ENCODE measurements at places on chromosomes 11 and 22.
A peak's percentile ranks its signal among the peaks of the same experiment; 100 is the strongest.

DNA sequence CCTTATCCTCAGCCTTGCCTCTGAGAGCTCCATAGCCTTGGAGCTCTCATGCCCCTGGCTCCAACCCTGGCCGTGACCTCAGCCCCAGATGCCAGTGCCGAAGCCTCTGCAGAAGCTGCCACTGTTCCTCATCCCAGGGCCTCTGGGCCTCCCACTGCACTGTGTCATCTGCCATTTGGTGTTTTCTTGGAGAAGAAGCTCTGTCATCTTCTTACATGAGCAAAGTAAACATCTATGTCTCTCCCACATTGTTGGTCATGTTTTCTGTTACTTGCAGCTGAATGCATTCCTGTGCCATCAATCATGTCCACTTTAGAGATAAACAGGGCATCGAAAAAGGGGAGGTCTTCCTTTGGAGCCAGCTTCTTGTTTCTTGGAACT lies 45.0 kb upstream of the FTH1 start:
- DNase-seq, result peak; percentile 44

DNA sequence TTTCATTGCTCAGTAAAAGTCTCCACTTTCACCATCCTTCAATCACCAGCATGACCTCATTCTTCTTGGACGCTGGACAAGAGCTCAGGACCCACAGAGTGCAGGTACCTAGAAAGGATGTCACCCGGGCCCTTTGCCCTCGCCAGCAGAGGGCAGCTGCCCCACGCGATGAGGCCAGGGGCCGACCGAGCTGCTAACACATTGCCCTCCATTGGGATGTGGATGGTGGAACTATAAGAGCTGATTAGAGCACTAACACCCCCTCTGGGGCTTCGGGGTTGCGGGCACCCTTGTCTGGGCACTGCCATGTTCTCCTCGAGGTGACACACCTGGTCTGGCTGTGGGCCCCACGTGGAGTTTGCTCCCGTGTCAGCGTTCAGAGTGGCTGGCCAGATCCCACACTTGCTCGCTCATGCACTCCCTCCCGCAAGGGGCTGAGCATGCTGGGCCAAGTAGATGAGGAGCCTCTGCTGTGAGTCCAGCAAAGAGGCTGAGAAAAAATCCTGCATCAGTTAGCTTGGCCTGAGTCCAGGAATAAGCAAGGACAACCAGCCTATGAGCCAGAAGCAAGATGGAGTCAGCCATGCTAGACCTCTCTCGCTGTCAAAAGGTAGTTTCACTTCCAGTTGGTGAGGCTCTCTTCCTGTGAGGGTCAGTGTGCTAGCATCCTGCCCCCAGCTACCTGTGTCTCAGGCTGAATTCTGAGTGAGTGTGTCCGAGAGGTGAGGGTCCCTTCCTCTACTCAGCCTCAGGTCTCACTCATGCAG lies 9.8 kb downstream of the KRTAP5-6 start:
- DNase-seq, result peak; percentile 3

GRCh38 chr11:44005956-44006355 lies 41.8 kb upstream of the ACCSL start:
- DNase-seq, result no peak

DNA sequence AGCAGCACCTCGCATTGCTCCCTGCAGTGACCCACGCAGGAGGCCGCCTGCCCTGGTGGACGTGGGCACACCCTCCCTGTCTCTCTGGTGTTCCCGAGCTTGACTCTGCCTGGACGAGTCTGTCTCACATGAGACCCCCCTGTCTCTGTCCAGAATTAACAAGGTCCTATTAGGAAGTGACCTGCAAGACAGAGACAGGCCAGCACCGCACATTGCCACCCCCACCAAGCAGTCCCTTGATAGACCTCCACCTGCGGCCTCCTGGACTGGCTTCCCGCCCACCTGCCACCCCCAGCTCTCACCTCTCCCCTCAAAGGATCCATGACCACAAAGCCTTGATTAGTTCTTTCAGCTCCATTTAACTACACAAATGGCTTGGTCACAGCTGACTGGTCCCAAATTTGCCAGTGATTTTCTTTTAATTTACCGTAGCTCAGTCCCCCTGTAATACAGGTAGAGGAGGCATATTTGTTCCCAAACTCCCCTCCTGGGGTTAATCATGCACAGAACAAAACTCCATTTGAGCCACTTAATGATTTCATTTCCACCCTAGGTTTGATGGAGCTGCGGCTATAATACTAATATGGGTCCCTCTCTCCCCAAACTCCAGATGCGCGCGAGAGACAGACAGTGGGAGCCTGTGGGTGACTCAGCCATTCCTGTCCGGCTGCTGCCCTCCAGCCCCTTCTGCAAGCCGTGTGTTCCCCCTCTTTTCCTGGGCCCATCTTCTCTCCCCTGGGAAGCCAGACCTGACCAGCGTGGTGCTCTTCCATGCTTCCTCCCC lies 11.2 kb downstream of the SPATA19 start:
- DNase-seq, result no peak

DNA sequence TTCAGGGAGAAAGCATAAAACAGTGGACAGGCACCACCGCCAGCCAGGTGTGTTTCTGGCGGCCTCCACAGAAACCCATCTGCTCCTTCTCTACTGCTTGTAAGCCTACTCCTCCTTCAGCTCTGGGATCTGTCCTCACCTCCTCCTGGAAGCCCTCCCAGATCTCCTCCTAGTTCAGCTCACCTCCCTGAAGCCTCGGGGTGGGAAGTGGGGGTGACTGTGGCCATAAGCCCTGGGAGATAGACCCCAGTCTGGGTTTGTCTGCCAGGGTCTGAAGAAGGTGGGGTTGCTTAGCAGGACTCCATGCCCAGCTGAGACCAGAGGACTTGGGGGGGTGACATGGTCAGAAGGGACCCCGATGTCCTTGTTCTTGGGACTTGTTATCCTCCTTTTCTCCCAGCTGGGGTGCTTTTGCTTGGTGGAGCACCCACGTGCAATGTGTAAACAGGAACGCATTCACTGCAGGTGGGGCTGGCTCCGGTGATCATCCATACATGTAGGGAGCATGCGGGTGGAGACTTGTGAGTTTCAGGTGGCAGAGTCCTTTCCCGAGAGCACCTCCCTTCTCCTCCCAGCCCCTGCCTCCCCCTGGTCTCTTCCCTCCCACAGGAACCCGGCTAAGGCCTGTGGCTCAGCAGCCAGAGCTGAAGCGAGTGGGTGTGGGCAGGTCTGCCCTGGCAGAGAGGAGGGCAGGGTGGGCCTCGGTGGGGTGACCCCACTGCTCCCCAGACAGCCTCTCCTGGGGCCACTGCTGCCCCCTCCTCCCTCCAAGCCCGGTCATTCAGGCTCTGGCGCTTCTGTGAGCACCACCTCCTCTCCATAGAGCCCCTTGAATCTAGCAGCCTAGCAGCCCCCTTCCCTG lies 25.9 kb downstream of the MRGPRG start:
- DNase-seq, result no peak

GRCh38 chr22:43819931-43820640 lies 8.0 kb upstream of the EFCAB6 start:
- DNase-seq, result no peak
